ENCODE measurements at places on chromosomes 11 and 22. TPM values are rescaled to one million over a fixed set of nuclear protein-coding genes. Genes with fewer than 3 reads are reported as not detected.

The POLR2L gene
- 107 TPM for polyA plus RNA-seq

The MTNR1B gene
- not detected for polyA plus RNA-seq

The ANKK1 gene
- polyA plus RNA-seq, result 0.36 TPM

The CD3E gene
- polyA plus RNA-seq, result 0.31 TPM

The MAPK1 gene
- 142 TPM for polyA plus RNA-seq

The CRY2 gene
- 30.4 TPM for polyA plus RNA-seq

The NNMT gene
- polyA plus RNA-seq, result 0.15 TPM

The OR10A2 gene
- polyA plus RNA-seq, result not detected

The PDGFD gene
- 34.9 TPM for polyA plus RNA-seq

The OR52I2 gene
- not detected for polyA plus RNA-seq

Data from right renal pelvis (tissue), 4 donors.